ENCODE measurements at places on chromosomes 1 and 21. TPM values are rescaled to one million over a fixed set of nuclear protein-coding genes. Genes with fewer than 3 reads are reported as not detected.

GPR3 gene
- 0.32 TPM for total RNA-seq

C1orf94 gene
- total RNA-seq, result not detected

GRCh38 chr1:151494741-151495281, 16.4 kb upstream of the CGN start:
- H3K4me3 ChIP-seq, result no peak overlapping the region
- no peaks in the 10 kb centered on the region for H3K4me1 ChIP-seq
- no peak for DNase-seq
- no peak overlapping the region for H3K27ac ChIP-seq
- H3K36me3 ChIP-seq, result no peaks in the 10 kb centered on the region

GRCh38 chr1:216612291-216612690, 110.9 kb downstream of the ESRRG start:
- H3K27ac ChIP-seq, result no peak overlapping the region
- DNase-seq, result no peak
- no peaks in the 10 kb centered on the region for H3K36me3 ChIP-seq
- no peaks in the 10 kb centered on the region for H3K27me3 ChIP-seq

DNA sequence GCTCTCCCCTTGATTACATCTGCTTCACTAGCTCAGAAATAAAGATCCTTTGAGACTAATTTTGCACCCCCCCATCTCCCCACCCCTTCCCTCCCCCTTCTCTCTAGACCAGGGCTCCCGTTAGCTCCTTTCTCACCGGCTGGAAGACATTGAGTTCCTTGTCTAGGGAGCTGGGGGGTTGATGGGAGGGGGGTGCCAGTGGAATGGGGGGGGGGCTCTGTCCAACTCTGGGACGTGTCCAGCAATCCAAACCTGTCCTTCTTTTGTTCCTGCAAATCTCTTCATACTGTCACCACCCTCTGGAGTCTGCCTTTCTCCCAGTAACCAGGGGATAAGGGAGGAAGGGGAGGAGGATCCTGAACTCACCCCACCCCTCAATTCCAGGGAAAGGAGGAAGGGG, 61.9 kb downstream of the RHBG start:
- no peak for DNase-seq
- no peaks in the 10 kb centered on the region for H3K36me3 ChIP-seq
- no peak overlapping the region for H3K4me3 ChIP-seq
- no peak overlapping the region for H3K27ac ChIP-seq

- no peaks in the 10 kb centered on the region for H3K36me3 ChIP-seq
- H3K27ac ChIP-seq, result no peak overlapping the region
- no peak for DNase-seq
- H3K4me3 ChIP-seq, result no peak overlapping the region
These were observed 59.0 kb upstream of the KCND3 start for GRCh38 chr1:112048421-112048820.

ATP6V1G3 gene
- not detected for total RNA-seq

SNIP1 gene
- 17.0 TPM for total RNA-seq

DNA sequence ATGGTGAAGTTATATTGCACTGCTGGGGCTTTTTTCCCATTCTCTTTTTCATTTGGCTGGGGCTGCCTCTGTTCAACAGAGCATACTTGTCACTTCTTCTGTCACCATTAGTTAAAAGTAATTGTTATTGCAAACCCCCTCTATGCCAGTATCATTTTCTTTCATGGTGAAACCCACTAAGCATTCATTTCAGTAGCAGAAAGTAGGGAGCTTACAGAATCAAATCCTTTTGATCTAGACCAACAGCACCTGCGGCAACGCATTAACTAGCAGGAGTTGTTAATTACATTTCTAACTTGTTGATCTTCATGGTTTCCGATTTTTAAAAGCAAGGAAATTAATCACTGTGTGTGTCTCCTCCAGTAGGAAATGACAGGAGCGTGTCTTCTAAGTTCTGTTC, 15.0 kb downstream of the SMYD2 start:
- no peak overlapping the region for H3K4me3 ChIP-seq
- no peaks in the 10 kb centered on the region for H3K4me1 ChIP-seq
- no peaks in the 10 kb centered on the region for H3K27me3 ChIP-seq
- DNase-seq, result no peak

SH2D5 gene
- not detected for total RNA-seq

DNA sequence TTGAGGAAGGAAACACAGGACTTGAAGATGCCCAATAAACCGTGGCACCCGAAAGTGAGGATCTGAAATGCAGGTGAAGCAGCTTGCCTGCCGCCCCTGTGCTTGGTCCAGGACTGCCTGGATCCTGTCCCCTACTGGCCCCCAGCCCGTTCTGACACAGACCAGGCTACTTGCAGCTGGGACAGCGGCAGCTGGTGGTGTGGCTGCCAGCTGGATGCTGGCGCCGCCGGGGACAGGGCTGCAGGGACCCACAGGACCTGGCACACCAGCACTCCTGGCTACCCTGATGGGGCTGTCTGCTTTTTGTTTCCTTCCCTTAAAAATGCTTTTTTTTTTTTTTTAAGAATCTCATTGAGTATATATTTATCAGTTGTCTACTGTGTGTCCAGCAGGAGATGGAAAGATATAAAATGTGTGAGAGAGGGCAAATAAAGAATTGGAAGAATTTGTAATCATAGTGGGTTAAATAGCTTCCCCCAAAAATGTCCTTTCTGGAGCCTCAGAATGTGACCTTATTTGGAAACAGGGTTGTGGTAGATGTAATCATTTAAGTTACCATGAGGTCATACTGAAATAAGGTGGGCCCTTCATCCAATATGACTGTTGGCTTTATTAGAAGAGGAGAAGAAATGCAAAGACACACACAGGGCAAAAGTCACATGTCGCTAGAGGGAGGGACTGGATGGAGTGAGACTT, 165.6 kb downstream of the DSCAM start:
- no peak overlapping the region for H3K27ac ChIP-seq
- H3K27me3 ChIP-seq, result no peaks in the 10 kb centered on the region
- no peak overlapping the region for H3K4me3 ChIP-seq
- H3K36me3 ChIP-seq, result no peaks in the 10 kb centered on the region
- DNase-seq, result no peak
- no peaks in the 10 kb centered on the region for H3K4me1 ChIP-seq

- H3K4me1 ChIP-seq, result peaks cover 5% of the 10 kb centered on the region
- no peaks in the 10 kb centered on the region for H3K36me3 ChIP-seq
- H3K4me3 ChIP-seq, result no peak overlapping the region
- H3K27ac ChIP-seq, result no peak overlapping the region
- no peak for DNase-seq
- no peaks in the 10 kb centered on the region for H3K27me3 ChIP-seq
These were observed 16.4 kb downstream of the EPHA2 start for GRCh38 chr1:16139473-16139962.

DNA sequence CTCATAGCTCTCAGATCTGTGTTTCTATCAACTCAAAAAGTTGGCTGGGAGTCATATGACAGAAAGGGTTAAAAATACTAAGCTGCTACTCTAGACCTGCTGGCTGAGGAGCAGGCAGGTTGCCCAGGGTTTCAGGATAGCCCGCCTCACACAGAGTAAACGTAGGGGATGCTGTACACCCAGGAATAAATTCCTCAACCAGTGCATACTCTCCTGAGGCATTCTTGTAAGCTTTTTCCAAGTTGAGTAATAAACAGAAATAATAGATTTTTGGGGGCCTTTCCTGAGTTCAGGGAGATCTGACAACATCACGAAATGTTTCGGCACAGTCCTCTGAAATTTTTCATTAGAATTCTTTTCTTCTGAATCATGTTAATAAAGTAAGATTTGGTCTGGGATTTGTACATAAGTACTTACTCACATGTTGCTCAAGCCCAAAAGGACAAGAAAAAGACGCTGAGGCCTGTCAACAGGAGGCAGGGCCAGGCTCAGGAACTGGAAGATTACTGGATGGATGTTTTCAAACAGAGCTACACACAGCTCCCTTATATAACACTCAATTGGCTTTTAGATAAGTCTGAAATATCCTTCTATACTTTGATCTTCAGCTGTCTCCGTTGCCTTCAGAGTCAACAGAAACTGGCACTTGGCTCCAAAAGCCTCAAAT, 41.0 kb downstream of the TGFBR3 start:
- DNase-seq, result no peak
- H3K27me3 ChIP-seq, result no peaks in the 10 kb centered on the region
- H3K4me3 ChIP-seq, result no peak overlapping the region
- peak overlapping the region; percentile 14 for H3K27ac ChIP-seq
- no peaks in the 10 kb centered on the region for H3K36me3 ChIP-seq

DNA sequence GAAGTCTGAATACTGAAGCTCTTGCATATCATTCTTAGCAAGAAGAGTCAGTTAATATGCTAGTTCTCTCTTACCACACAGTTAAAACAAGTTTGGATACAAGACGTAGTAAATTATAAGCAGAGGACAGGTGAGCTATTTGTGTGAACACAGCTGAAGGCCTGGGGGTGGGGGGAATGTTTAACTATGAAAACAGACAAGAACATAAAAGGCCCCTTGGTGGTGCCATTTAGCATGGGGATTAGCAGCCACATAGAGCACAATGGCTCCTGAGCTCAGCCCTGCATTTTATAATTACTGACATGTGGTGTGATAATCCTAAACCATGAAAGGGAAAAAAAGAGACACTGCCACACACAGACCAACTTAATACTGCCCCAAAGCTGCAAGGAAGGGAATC, 94.8 kb downstream of the TGFBR3 start:
- H3K4me3 ChIP-seq, result no peak overlapping the region
- H3K36me3 ChIP-seq, result no peaks in the 10 kb centered on the region
- no peak for DNase-seq
- H3K4me1 ChIP-seq, result no peaks in the 10 kb centered on the region
- no peak overlapping the region for H3K27ac ChIP-seq
- H3K27me3 ChIP-seq, result no peaks in the 10 kb centered on the region

Measured in colonic mucosa (tissue), 4 donors.